Head of caudate nucleus (tissue), 42 donors: ENCODE measurements at places on chromosomes 3 and 15.

GRCh38 chr3:24387000-24387399 is 107.7 kb downstream of the THRB start:
- DNase-seq = no peak

GRCh38 chr3:52216585-52217408 is 8.6 kb downstream of the TLR9 start:
- no peak for DNase-seq

GRCh38 chr3:10417847-10418246 is 87.5 kb downstream of the ATP2B2 start:
- DNase-seq = no peak

GRCh38 chr15:63906266-63906584 is 72.5 kb upstream of the HERC1 start:
- no peak for DNase-seq

DNA sequence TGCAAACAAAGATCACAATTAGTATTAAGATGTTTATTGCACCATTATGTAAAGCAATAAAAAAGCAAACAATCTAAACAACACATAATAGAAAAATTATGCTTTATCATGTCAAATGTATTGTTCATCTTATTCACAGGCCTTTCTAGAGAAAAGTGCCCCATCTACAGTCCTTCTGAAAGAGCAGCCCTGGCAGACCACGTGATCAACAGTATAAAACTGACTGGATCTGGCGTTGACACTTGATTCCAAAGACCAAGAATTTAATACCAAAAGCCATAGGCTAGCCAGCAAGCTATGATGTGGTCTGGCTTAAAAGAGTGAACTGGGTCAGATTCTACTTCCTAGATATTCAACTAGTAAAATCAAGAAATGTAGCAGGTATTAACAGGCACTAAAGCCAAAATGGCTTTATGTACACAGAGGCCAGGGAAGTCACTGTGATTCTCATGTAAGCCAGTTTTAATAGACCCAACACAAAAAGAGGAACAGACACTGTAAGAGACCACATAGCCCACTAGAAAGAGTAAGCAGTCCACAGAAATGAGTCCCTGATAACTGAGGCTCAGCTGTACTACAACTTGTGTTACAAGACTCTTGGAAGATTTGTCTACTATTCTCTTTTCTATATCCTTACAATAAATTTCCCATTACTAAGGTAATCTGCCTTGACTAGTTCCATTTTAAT is 32.5 kb downstream of the DMXL2 start:
- DNase-seq = no peak

DNA sequence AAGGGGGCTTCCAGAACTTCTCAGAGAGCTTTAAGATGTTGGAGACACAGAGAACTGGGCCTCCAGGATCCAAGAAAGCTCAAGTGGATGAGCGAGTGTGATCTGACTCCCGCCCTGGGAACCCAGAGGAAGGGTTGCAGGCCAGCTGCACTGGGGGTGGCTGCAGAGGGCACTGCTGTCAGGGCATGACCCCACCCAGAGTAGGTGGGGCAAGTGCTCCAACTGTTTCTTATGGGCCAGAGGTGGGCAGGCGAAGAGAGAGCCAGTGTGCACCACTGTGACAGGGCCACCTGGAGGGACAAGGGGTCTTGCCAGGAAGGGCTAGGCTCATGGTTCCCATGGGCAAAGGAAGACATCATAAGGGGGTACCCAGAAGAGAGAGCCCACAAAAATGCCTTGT is 48.8 kb downstream of the EXOG start:
- no peak for DNase-seq

DNA sequence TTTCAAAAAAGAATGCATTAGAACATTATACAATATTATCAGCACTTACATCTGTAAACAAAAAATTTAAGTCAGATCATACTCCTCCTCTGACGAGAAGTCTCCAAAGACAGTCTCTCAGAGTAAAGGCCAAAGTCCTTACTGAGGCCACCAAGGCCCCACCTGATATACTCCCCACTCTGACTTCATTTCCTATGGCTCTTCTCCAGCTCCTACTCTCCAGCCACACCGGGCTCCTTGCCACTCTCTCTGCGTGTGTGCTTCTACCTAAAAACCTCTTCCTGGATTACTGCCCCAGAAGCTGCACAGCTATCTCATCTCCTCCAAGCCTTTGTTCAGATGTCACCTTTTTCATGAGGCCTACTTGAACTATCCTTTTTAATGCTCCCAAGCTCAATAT is 5.0 kb downstream of the DCP1A start:
- DNase-seq = no peak

GRCh38 chr3:124276539-124277143 is 284.7 kb upstream of the ROPN1 start:
- no peak for DNase-seq

DNA sequence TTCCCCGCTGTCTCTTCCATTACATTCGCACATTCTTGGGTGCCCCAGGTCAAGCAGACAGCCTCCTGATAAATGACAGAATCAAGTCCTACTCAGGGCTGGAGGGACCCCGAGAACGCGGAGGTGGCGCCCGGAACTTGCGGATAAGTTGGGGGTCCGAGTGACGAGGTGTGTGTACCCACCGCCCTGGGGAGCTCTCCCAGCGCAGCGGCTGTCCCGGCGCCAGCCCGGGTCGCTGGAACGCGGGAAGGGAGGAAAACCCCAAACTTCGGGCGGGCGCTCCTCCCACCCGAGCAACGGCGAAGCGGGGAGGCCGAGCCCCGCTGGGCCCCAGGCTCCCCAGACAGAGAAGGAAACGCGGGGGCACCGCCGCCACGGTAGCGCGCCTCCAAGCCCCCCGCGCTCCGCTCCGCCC is 550 bp downstream of the CLN6 start:
- DNase-seq = no peak

- DNase-seq = peak; percentile 35
These were observed 646.0 kb downstream of the TUSC7 start for GRCh38 chr3:117355566-117355965.

GRCh38 chr3:71258116-71258515 is 325.4 kb downstream of the FOXP1 start:
- DNase-seq = no peak

DNA sequence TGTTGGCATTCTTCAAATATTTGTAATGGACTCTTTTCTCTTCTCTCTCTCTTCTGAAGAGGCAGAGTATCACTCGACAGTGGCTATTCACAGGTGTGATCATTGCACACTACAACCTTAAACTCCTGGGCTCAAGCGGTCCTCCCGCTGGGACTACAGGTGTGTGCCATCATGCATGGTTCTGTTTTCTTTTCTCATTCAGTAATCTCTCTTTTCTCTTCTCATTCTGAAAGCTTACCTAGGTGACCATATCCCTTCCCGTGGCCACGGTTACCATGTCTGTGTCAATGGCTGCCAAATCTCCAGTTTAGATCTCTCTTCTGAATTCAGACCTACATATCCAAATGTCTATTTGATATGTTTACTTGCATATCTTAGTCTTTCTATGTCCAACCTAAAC is 96.3 kb downstream of the SOX2 start:
- DNase-seq = no peak

DNA sequence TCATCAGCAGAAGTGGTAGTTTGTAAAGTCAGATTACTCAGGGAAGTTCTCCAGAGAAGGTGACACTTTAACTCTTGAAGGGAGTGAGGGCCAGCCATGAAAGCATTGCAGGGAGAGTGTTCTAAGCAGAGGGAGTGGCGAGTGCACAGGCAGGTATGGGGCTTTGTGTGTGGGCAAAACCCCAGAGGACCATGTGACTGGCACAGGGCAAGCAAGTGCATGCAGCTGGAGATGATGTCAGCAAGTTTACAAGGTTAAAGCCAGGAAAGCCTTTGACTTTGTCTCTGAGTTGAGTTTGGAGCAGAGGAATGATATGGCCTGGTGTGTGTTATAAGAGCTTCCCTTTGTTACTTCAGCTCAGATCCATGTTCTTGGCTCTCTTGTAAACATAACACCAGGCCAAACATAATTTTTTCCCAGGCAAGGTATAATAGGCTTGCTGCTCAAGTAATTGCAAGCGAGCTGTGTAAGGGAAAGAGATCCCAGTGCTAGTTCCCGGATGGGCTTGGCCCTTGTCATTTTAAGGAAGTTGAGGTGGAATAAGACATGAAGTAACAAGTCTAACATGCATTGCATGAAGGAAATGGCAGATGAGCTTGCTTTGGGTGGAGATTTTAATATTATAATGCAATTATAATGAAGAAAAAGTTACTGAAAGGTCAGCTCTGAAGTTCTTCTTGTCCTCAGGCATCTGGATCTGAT is 341.1 kb upstream of the LRRC3B start:
- no peak for DNase-seq

GRCh38 chr3:172270557-172271166 is 177.6 kb downstream of the GHSR start:
- no peak for DNase-seq
